ENCODE measurements at places on chromosomes 5 and 9. TPM values are rescaled to one million over a fixed set of nuclear protein-coding genes. Genes with fewer than 3 reads are reported as not detected.

The LVRN gene
- total RNA-seq: 2.1 TPM

The HBEGF gene
- total RNA-seq: 18.6 TPM

GRCh38 chr9:12185856-12186255 is 507.3 kb upstream of the TYRP1 start:
- no peak for DNase-seq

GRCh38 chr9:131590449-131590848 is 45.1 kb downstream of the PRRT1B start:
- no peak for DNase-seq

Data from tongue (tissue), 3 donors.